ENCODE measurements at places on chromosomes 7 and 10.

- DNase-seq = no peak
Observed at GRCh38 chr7:117308891-117309290, 14.0 kb downstream of the WNT2 start.

DNA sequence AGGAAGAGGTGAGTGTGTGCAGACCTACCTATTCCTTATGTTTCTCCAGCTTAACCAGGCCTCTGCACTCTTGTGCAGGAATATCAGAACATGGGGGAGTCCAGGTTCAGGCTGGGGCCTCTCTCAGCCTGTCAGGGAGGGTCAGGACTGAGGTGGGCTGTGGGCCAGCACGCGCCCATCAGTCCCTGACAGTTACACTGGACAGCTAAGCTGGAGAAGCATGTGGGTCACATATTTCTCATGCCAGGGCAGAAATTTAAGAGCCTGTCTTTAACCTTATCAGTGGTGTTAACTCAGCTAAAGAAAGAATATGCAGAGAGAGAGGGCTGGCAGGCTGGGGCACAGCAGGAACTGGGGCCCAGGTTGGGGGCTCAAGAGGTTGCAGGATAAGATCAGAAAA, 8.7 kb upstream of the POLD2 start:
- DNase-seq = no peak

DNA sequence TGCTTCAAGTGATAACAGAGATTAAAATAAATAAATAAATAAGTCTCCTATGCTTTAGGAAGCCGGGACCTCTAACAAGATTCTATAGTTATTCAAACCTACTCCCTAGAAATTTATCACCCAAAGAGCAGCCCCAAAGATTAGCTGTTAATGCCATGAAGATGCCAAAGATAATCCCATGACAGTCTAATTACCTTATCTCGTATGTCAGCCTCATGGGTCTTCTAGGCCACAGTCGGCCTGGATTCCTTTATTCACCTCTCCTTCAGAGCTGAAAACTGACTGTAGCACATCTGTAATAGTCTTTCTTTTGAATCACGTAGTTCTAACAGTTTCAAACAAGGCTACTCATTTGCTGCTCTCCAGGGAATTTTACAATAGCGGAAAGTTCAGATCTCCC, 24.2 kb downstream of the COL1A2 start:
- no peak for DNase-seq

GRCh38 chr10:11881477-11882417, 58.6 kb downstream of the PROSER2 start:
- DNase-seq = no peak

DNA sequence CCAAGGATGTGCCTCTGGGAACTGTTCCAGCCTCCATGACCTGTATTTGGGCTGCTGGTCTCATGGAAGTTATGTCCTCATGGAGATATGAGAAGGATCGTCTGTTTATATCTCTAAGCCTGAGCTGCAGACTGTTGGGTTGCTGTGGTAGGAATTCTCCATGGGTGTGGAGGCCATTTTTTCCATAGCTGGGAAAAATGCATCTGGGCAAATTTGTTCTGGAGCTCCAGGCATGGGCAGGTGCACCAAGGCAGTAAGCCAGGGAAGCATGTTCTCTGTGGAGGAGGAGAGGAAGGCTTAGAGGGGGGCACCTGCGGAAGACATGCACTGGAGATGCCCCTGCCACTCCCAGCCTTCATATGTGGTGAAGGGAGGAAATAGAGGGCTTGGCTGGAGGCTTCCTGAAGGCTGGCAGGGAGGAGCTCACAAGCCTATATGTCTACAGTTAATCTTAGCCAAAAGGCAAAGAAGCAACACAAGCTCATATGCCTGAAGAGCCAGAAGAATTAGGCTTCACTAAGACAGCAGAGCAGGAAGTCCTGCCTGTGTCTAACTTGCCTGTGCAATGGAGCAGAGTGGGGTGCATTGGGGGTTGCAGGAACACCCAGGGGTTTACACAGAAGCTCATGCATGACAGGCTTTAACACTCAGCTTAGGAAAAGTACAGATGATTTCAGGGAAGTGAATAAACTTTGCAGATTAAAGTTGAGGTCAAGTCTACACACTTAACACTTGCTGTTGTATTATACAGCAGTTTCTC, 35.1 kb upstream of the CXCL12 start:
- DNase-seq = no peak

- DNase-seq = no peak
Observed at GRCh38 chr7:157384301-157384700, 47.5 kb downstream of the DNAJB6 start.

DNA sequence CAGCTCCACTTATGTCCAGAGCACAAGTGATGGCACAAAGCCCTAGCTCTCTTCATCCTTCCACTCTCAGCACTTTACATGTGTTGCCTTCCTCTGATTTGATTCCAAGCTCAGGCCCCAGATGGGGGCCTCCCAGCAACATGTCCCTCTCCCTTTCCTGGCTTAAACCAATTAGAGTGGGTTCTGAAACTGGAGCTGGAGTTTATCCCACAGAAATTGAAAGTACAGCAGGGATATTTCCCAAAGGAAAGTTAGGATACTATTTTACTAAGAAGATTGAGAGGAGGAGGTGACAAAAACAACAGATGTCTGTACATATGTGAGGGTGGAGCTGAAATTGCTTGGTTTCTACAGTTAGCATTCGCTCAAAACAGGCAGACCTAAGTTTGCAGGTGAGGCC, 724.6 kb downstream of the AUTS2 start:
- DNase-seq = no peak

DNA sequence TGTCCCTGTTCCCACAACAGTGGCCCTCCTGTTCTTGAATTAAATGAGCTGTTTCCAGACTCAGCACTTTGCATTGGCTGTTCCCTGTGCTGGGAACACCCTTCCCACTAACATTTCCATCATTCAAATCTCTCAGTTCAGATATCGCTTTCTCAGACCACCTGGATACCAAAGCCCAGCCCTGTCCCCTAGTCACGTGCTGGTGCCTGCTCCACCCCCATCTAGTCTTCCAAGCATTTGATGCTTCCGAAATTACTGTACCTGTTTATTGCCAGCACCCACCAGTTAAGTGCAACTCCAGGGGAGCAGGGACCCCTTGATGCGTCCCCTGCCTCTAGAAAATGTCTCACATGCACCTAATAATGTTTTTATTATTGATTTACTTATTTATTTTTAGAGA, 3.0 kb upstream of the SLC29A4 start:
- DNase-seq = no peak

DNA sequence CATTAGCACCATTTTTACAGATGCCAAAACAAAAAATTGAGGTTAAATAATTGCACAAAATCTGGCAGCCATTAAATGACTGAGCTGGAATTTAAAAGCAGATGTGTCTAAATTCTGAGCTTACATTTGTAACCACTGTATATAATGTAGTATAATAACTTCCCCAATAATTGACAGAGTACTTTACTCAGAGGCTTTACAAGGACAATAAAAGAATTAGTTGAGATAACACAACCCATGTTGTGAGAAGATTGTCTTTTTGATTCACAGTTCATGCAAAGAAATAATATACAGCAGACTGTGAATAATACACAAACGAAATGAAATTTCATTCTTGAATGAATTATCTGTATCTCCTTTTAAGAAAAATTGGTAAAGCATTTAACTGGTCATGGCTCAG, 417.1 kb downstream of the AUTS2 start:
- no peak for DNase-seq

DNA sequence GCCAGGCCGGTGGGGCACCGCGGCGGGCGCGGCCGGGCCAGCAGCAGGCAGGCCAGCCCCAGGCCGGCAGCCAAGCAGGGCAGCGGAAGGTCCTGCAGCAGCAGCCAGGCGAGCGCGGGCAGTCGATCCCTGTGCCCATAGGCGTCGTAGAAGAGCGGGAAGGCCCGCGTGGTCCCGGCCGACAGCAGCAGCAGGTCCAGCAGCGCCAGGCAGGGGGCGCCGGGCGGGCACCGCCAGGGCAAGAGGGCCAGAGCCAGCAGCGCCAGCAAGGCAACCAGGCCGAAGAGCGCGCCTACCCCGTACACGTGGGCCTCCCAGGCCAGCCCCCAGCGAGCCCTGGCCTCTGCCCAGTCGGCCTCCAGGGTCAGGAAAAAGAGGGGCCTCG, 8.4 kb upstream of the RBM28 start:
- peak; percentile 26 for DNase-seq

DNA sequence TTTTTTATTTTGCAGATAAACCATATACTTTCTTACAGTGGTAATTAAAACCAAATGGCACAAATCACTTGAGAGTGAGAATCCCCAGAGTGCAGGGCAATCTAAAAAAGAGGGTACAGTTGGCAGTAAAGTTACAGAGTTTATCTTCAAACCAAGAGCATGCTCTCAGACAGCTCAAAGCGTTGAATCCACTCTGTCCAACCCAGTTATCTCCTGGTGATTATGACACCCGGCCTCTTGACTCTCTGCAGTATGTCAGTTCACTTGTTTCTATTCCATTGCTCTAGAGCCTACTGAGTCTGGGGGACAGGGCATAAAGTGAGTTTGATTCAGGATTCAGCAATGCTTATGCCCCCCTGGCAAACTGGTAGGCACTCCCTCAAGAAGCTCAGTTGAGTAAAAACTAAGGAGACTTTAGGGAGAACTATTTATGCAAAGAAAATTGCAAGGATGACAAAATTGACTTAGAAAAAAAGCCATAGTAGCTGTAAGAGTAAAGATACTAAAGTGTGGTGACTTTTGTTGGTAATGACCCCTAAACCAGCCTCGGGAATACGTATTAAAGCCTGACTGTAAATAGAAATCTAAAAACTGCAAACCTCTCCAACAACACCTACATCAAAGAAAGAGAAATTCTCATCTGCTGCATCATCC, 55.5 kb downstream of the COL1A2 start:
- DNase-seq = no peak

GRCh38 chr10:15609246-15609645, 110.5 kb downstream of the ITGA8 start:
- DNase-seq = no peak

DNA sequence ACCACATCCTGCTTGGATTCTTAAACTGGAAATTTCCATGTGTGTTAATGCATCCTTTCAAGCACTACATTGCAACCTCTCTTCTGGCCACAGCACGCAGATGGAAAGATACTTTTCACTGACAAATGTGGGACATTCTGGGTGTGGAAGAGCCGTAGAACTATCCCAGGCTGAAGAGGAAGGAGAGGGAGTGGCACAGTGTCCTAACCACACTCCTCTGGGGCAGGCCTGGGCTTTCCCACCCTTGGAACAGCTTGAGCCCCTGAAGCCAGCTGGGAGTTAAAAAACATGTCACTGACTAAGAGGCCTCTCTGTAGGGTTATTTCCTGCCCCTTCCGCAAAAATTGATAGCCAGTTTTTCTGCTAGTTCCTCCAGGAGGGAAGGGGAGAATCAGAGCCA, 34.0 kb upstream of the DNMBP start:
- DNase-seq = no peak

DNA sequence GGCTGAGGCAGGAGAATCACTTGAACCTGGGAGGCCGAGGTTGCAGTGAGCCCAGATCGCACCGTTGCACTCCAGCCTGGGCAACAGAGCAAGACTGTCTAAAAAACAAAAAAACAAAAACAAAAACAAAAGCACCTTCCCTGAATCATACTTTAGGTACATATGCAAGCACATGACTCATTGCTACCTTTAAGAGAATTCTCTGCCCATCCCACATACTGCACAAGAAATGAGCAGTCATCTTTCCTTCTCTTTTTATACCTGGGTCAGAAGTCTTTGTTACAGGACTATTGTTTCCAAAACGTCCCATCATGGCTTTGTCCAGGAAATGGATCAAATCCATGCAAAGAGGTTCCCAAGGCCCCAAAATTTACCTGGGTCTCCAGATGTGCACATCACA, 21.5 kb upstream of the AKR1B10 start:
- no peak for DNase-seq

- no peak for DNase-seq
Observed at GRCh38 chr7:7979558-7979957, 11.0 kb downstream of the GLCCI1 start.

DNA sequence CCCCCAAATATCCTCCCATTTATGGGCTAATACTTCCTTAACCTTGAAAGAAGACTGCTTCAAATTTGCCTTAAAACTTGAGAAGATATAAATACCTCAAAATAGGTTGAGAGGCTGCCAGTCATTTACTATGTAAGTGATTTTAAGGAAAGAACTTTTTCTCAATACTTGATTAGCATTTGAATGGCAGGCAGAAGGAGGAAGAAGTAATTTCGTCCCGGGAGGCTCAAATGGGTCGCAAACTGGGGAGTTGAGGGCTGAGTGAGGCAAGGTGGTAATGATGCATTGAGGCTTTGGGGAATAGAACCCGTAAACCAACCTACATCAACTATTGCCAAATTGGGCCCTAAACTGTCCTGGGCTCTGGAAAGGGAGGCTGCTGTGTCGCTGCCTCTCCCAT, 11.1 kb downstream of the CAMK1D start:
- no peak for DNase-seq

DNA sequence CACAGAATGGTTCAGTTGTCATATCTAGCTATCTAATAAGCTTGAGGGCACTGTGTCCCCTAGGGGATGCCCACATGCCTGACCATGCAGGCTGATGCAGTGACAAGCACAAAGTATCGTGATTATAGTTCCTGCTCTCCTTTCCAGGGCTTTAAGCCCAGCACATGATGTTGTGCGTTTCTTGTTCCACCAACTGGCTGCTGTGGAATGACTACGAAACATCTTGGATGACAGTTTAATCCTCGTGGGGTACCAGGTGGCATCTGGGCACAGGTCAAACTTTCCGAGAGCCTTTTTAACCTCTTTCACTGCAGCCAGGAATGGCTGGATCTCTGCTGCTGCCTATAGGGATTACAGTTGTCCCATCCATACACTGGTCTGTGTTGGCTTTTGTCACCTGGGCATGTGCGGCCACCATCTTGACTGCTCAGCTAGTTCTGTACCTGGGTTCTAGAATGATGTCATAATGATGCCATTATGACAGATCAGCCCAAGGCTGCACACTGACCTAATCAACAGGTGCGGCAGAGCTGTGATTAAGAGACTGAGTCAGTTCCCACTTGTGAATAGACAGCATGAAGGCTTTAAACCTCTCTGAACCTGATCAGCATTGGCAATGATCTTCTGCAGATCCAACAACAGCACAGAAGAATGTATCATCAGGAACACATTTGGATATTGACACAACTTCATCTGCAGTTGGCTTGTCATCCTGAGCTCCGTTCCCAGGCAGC, 144.1 kb downstream of the DLG5 start:
- DNase-seq = no peak

GRCh38 chr10:72105710-72106109, 17.4 kb upstream of the SPOCK2 start:
- DNase-seq = no peak

DNA sequence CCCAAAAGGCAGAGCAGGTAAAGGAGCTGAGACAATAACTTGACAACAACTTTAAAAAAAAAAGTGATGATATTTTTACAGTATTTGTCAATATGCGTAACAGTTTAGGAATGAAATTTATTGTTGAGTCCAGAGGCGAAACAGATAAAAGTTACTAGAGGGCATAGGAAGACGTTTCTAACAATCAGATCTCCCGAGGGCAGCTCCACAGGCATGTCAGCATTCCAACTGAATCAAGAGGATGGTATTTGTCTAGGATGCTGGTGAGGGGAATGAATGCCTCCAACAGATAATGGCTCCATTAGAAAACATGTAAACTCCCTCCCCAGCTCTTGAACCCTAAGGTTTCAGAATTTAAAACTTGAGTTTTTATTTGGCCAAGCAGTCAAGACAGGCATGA, 733.9 kb upstream of the SORCS1 start:
- no peak for DNase-seq
